ENCODE measurements at places on chromosomes 11 and 22. TPM values are rescaled to one million over a fixed set of nuclear protein-coding genes. Genes with fewer than 3 reads are reported as not detected.

DNA sequence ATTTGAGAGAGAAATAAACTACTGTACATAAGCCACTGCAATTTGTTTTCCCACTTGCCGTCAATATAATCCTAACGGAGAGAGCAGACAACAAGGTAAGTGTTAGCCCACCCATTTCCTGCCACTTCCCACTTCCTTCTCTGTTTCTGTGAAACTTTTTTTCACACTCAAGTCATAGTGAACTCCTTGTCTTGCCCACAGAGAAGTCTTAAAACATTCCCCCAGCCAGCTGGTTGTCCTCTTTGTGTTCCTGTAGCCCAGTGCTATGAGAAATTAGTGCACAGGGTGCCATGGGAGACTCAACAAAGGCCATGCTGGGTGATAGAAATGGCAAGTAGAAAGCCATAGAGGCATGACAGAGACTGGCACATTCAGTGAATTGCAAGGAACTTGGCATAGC is 208.6 kb downstream of the BLID start:
- DNase-seq, result no peak

- no peak for DNase-seq
Observed at GRCh38 chr11:16883174-16883573, 131.0 kb downstream of the PLEKHA7 start.

- DNase-seq, result no peak
Observed at GRCh38 chr11:134609361-134610115, 197.5 kb upstream of the B3GAT1 start.

DNA sequence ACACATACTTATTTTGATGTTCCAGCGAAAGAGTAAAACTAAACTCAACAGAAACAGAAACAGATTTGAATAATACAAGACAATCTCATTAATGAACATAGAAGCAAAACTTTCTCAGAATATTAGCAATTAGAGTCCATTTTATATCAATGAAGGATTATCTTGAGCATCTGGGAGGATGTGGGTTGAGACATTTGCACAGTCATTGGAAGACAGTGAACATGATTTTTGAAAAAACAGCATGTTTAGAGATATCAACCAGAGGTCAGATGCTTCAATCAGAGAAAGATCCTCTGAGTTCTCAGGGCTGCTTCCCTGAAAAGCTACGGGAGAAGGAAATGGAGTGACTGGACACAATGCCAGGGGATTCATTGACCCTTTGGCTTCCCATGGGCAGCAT is 35.9 kb upstream of the VPREB1 start:
- DNase-seq, result no peak

DNA sequence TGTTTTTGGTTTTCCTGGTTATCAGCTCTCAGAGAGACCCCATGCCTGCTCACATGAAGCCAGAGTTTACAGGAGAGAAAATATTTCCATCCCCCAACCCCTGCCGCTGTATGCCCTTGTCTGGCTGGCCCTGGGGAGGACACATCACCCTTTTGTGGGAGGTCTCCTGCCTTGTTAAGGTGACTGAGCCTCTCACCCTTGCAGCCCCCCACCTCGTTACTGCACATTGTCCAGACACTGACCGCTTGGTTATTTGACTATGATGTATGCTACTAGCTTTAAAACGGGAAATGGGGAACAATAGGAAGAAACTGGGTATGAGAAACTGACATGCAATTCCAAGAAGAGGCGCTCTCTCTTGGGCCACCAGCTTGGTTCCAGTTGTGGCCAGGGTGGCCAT is 51.1 kb upstream of the RFPL3 start:
- DNase-seq, result no peak

DNA sequence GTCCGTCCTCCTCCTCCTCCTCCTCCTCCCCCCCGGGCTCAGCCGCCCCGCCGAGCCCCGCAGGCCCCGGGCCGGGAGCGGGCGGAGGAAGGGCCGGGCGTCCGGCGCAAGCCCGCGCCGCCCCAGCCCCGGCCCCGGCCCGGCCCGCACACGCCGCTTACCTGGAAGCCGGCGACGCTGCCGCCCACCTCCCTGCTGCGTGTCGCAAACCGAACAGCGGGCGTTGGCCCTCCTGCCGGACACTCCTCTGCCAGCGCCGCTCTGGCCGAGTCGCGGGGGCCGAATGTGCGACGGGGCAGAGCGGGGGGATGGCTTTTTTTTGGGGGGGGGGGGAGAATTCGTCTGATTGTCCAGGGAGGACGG is 1.1 kb downstream of the IGF2 start:
- DNase-seq, result peak; percentile 57

DNA sequence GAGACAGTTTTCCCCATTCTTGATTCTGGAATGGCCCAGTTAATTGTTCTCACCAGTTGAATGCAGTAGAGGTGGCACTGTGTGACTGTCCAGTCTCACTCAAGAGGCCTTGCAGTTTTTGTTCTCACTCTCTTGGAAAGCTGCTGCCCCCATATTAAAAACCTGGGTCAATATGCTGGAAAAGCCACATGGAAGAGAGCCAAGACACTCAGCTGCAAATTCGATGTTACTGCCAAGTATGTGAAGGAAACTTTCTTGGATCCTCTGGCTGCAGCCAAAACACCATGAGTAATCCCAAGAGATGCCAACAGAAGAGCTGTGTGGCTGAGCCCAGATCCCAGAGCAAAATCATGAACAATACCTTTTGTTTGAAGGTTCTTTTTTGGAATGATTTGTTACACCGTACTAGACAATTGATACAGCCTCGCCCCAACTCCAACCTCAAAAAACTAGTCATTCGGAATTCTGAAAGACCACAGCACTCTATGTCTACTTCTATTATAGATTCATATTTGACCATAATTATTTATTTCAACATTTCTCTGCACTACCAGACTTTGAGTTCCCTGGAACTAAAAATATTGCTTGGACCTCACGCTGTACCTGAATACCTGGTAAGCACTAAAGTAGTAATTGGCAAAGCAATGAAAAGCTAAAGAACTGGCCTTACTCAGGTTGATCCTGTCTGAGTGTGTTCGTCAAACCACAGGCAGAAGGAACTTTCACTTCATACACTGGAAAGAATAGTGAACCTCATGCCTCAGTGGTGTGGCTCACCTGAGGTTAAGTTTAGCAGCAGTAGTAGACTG is 378.8 kb downstream of the ETS1 start:
- DNase-seq, result no peak

- no peak for DNase-seq
Observed at GRCh38 chr22:41485033-41485432, 16.1 kb downstream of the ACO2 start.

ARHGAP8 gene
- not detected for polyA plus RNA-seq

MIOX gene
- polyA plus RNA-seq, result not detected

F2 gene
- polyA plus RNA-seq, result not detected

FAM180B gene
- 0.08 TPM for polyA plus RNA-seq

MRGPRX3 gene
- not detected for polyA plus RNA-seq

OR9G4 gene
- polyA plus RNA-seq, result not detected

OR52E8 gene
- polyA plus RNA-seq, result not detected

CBX7 gene
- polyA plus RNA-seq, result 30.5 TPM

MGAT3 gene
- 0.56 TPM for polyA plus RNA-seq

Measured in psoas muscle (tissue), 8 donors.